NT2/D1 (cell line): ENCODE measurements at places on chromosomes 13 and 19.

DNA sequence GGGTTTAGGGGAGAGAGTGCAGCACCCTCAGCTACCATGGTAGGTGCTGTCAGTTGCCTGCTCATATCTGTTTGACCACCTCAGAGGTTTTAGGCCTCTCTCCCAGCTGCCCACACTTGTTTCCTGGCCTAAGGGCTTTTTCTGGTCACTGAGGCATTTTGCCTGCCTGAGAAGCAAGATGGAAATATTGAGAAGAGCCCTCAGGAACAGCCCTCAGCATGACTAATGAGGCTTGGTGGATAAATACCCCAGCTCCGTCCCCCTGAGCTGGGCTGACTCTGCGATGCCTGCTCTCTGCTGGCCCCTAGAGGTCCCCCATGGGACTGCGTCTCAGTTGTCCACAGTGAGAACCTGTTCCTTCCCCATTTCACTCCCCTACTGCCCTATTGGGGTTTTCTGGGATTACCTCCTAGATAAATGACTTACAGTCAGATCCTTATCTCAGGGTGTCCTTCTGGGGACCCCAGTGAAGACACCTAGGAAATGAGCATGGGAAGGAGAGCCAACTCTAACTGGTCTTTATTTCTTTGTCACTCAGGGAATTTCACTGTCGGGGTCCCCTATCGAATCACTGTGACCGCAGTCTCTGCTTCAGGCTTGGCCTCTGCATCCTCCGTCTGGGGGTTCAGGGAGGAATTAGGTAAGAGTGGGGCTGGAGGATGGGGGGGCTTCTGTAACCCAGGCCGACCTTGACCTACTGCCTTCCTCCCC is 13.3 kb downstream of the PALM3 start:
- peak; percentile 48 for DNase-seq

- DNase-seq: no peak
These were observed 263.3 kb downstream of the COG6 start for GRCh38 chr13:39918620-39919236.

- no peak for DNase-seq
These were observed 40.7 kb upstream of the ATP11A start for GRCh38 chr13:112648966-112649690.

DNA sequence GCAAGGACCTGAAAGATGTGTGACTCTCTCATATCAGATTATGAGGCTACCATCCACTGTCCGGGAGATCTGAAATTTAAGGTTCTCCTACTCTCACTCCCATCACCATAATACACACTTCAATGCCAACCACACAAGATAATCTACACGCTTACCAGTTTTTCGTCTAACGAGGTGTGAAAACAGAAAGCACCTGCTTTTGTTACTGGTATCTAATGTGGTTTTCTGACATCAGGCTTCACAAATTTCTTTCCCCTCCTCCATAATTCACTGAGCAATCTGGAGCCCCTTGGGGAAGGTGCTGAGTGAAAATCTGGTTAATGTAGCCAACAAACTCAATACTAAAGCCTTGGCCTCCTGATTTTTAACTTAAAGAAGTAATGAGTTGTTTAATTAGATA is 10.1 kb upstream of the LRCH1 start:
- DNase-seq: no peak

GRCh38 chr13:40470660-40471059 is 195.8 kb downstream of the FOXO1 start:
- no peak for DNase-seq

GRCh38 chr19:58349590-58349989 is 3.7 kb downstream of the A1BG start:
- no peak for DNase-seq

GRCh38 chr13:67505376-67505775 is 275.2 kb upstream of the PCDH9 start:
- no peak for DNase-seq

DNA sequence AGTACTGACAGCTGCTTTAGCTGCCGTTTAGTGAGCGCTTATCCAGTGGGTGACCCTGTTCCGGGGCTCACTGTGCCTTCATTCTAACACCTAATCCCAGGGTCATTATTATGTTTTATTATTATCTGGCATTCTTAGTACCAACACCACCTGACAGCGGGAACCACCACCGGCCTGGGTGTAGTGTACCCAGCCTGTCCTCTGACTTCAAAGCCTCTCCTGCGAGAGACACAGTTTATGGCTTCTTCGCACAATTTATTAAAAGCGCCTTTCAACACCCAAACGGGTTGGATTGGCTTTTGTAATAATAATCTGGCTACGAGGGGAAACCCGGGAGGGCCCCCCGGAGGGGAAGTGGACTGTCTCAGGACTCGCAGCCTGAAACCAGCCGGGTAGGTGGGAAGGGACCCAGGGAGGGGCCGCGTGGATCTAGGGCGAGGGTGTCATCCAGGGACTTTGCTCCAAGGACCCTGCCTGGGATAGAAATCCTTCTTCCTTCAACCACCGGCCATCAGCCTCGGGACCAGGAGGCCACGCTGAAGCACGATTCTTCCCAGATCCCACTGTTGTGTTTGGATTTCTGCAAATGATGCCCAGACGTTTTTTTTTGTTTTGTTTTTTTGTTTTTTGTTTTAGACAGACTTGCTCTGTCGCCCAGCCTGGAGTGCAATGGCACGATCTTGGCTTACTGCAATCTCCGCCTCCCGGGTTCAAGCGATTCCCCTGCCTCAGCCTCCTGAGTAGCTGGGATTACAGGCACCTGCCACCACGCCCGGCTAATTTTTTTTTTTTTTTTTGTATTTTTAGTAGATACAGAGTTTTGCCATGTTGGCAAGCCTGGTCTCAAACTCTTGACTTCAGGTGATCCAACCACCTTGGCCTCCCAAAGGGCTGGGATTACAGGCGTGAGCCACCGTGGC is 1.6 kb upstream of the ZBTB7A start:
- DNase-seq: no peak

DNA sequence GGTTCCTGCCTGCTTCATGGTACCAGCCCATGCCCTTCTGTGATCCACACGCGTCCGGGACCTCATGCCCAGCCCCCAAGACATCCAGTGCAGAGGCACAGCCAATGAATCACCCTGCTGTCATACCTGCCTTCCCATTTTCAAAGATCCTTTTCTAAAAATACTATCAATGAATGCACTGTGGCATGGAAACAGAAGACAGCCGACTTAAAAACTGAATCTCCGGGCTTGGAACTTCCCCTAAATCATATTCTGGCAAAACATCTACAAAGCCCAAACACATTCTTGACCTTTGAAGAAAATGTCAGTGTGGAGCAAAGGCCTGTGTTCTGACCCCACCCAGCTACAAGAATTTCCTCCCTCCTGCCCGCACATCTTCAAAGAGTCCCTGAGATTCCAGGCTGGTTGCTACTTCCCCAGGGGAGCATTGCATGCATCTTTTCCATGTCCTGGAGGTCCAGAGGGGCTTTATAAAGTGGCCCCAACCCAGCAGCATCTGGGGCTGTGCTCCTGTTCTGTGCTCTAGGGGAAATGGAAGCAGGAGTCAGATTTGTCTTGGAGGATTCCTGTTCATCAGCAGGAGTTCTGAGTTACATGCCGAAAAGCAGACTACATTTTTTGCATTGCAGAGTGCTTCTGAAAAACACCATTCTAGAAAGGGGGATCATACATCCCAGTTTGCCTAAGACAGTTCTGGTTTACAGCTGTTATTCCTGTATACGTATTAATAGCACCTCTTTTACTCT is 135.2 kb downstream of the USP12 start:
- DNase-seq: no peak

- no peak for DNase-seq
These were observed 362.4 kb downstream of the ENOX1 start for GRCh38 chr13:43424412-43424811.

DNA sequence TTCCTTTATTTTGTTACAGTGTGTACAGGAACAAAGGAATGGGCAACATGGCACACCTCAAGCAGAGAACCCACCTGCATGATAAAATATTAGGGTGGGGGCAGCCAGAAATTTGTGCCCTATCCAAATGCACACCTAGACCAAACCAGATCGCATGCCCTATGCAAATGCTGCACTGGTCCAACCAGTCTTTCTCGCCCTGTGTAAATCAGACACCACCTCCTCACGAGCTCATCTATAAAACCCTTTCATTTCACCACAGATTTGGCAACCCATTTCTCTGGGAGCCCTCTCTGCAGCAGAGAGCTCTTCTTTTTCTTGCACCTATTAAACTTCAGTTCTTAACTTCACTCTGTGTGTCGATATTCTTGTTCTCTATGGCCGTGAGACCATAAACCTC is 1559.2 kb downstream of the SLITRK1 start:
- no peak for DNase-seq

GRCh38 chr19:1668486-1669270 is 16.3 kb upstream of the TCF3 start:
- DNase-seq: no peak

DNA sequence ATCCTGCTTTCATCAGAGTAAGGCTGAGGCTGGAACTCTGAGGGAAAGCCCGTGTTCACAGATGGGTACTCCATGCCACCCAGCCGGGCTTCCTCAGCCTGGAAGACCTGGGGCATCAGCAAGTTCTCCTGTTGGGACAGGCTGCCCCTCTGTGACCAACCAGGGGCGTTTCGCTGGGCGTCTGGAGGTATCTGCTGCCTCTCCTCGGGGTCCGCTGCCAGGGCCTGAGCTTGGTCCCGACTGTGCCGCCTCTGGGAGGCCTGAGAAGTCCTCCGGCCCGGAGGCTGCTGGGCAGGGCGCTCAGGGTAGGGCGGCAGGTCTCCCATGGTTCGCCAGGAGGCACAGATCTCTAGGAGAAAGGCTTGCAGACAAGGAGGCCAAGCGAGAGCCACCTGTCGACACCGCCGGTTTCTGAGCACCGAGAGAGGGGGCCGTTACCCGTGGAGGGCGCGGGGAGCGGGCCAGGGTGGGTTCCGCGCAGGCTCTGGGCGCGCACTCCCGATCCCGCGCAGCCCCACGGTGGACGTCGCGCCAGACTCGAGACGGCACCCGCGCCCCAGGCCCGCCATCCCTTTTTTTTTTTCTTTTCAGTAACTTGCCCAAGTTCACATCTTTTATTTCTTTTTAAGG is at the start of gene RSPH6A:
Gene RSPH6A, minus strand, starts transcription at position 458 of the 630 bp plus-strand sequence. Its CDS starts 132 bp downstream, at position 326.
- DNase-seq: no peak

GRCh38 chr13:73251626-73252265 is 192.9 kb downstream of the KLF5 start:
- DNase-seq: no peak
